Large intestine (tissue), 12 donors: ENCODE measurements at places on chromosomes 11 and 22. TPM values are rescaled to one million over a fixed set of nuclear protein-coding genes. Genes with fewer than 3 reads are reported as not detected.

DAGLA gene
- polyA plus RNA-seq = 12.0 TPM

PGR gene
- polyA plus RNA-seq = under 0.01 TPM

GRCh38 chr22:19325296-19325948 is 33.9 kb upstream of the CLTCL1 start:
- DNase-seq = no peak
- peaks cover 17% of the 10 kb centered on the region for H3K36me3 ChIP-seq
- H3K4me3 ChIP-seq = no peak overlapping the region
- no peak overlapping the region for H3K27ac ChIP-seq
- H3K27me3 ChIP-seq = no peaks in the 10 kb centered on the region

DNA sequence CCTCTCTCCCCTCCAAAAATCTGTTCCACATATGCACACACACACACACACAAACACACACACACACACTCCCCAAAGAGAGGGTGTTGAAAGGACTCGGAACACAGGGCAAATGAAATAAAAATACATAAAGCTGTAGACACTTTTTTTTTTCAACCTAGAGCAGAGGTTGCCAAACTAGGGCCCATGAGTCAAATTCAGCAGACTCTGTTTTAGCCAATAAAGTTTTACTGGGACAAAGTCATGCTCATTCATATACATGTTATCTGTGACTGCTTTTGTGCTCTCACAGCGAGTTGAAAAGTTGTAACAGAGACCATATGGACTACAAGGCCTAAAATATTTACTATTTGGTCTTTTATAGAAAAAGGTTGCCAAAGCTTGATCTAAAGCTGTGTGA is 8.9 kb downstream of the IMMP1L start:
- H3K27ac ChIP-seq = no peak overlapping the region
- DNase-seq = no peak
- no peaks in the 10 kb centered on the region for H3K27me3 ChIP-seq
- peaks cover 6% of the 10 kb centered on the region for H3K36me3 ChIP-seq
- H3K4me1 ChIP-seq = no peaks in the 10 kb centered on the region
